NCI-H2029 treated with DMSO at 0.1 percent for 48 hours (cell line): ENCODE measurements at places on chromosomes 16 and 17.

DNA sequence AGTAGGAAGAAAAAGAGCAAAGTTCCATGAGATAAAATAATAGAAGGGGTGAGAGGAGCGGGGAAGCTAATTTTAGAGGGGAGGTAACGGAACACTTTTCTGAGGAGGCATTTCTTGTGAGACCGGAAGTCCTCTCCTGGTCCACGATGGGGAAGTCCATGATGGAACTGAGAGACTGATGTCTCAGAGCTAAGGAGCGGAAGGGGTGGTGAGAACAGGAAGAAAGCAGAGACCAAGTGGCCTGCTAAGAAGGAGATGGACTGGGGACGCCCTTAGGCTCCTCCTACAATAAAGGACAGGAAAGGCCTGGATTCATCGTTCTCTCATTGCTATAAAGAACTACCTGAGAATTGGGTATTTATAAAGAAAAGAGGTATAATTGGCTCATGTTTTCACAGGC, 59.4 kb downstream of the ADAMTS18 start:
- no peak for DNase-seq

DNA sequence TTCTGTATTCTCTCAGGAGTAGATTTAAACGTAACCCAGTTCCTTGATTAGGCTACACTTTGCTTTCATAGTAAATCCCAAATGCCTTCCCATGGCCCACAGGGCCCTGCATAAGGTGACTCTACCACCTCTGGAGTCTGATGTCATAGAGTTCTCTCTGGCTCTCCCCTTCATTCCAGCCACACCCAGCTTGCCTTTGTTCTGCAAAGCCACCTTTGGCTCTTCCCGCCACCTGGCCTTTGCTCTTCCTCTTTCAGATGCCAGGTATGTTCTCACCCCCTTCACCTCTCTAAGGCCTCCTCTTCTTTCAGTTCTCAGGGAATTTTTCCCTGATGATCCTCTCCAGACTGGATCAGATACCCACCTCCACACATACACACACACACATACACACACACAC, 141.3 kb upstream of the HSBP1 start:
- peak; percentile 60 for DNase-seq

DNA sequence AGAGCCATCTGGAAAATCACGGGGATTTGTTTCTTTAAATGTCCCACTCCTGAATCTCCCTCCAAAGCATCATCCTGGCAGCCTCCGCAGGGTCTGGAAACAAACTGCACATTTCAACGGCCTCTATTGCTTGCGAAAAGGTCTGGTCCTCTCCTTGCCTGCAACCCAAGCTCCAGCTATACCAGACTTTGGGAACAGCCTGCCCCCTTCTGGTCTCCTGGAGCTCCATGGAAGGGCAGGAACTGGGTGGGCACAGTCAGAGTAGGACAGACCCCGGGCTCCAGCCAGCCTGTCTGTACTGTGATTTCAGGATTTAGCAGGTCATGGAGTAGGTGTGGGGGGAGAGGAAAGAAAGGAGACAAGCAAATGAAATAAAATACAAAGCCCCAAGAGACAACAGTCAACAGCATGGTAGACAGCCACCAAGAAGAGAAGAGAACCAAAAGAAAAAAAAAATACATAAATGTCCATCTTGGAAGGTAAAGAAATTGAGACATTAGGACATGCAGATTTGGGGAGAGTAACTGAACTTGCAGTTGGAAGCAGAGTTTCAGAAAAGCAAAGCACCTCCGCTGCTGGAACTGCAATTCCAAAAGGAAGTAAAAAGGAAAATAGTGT, 2.7 kb downstream of the XYLT1 start:
- peak; percentile 38 for DNase-seq

DNA sequence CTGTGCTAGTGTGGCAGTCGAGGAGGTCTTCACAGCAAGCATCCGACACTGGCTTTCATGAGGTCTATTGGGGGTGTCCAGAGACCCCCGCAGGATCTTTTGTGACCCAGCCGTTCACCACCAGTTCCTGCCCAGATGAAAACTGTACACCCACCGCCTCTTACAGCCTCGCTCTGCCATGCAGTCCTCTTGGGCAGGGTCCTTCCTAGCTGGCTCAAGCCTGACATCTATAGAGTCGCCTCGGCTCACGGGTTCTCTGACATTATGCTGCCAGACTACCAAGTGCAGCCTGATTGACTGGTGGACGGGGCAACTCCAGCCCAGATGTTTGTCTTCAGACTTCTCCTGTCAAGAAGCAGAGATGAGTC, 14.6 kb upstream of the CLEC10A start:
- DNase-seq, result no peak

DNA sequence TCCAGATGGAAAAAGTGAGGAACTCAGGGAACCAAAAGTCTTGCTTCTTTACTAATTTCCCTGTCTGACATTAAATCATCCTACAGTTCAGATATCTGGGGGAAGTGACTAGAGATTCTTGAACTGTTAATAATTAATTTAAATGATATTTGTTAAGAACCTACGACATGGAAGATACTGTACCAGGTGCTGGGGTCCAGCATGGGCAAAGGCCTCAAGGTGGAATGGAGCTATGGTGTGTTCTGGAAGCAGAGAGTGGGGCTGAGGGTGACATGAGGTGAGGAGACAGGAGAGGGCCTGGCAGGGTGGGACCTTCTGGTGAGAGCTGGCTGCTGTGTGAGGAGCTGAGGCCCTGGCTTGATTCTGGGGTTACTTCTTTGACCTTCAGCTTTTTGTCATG, 6.0 kb upstream of the CCL2 start:
- DNase-seq, result no peak

DNA sequence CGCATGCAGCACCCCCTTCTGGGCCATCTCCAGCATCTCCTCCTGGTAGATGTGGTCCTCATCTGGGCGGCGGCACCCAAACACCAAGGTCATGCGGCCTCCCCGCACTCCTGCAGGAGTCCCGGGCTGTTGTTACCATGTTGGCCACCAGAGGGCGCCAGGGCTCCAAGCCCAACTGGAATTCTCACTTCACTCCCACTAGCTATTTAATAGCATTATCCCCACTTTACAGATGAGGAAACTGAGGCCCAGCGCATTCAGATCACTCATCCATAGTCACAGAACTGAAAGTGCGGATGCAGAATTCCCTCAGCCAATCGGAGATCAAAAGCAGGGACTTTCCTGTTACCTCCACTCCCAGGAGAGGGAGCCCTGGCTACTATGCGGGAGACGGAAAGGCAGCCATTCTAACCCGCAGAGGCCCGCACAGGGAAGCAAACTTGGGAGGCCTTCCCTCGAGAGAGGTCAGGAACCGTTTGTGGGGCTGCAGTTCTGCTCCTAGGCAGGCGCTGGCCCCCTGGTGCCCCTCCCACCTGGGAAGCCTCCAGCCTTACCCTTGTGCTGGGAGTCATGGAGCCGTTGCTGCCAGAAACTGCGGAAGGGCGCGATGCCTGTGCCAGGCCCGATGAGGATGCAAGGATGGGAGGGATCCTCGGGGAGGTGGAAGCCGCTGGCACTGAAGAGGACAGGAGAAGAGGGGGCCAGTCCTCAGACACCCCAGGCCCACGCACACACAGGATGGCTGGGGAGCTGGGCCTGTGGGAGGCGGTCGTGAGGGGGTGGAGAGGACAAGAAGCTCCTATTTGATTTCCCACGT, 40.1 kb downstream of the NOS2 start:
- peak; percentile 2 for DNase-seq

GRCh38 chr16:47019568-47019967, 46.1 kb upstream of the DNAJA2 start:
- DNase-seq, result no peak
